SJCRH30 (cell line): ENCODE measurements at places on chromosomes 1 and 21. TPM values are rescaled to one million over a fixed set of nuclear protein-coding genes. Genes with fewer than 3 reads are reported as not detected.

The VWA5B1 gene
- not detected in 2 replicates for total RNA-seq

The LHX8 gene
- not detected in 2 replicates for total RNA-seq

The CELA3A gene
- total RNA-seq = 0.32 TPM in 1 of 2 replicates, not detected in the other

- no peaks in the 10 kb centered on the region; the same call in 1 of the 2 replicates for H3K27me3 ChIP-seq
- H3K4me1 ChIP-seq = no peaks in the 10 kb centered on the region
- H3K4me3 ChIP-seq = no peak overlapping the region
Measured at GRCh38 chr1:186681121-186681520, 898 bp upstream of the PTGS2 start.

GRCh38 chr21:33355355-33355754 is 30.6 kb downstream of the IFNAR1 start:
- peaks cover 41% of the 10 kb centered on the region for H3K36me3 ChIP-seq
- H3K4me3 ChIP-seq = no peak overlapping the region
- no peaks in the 10 kb centered on the region for H3K27me3 ChIP-seq
- peak overlapping the region; percentile 53 for H3K27ac ChIP-seq
- peaks cover 19% of the 10 kb centered on the region for H3K4me1 ChIP-seq

DNA sequence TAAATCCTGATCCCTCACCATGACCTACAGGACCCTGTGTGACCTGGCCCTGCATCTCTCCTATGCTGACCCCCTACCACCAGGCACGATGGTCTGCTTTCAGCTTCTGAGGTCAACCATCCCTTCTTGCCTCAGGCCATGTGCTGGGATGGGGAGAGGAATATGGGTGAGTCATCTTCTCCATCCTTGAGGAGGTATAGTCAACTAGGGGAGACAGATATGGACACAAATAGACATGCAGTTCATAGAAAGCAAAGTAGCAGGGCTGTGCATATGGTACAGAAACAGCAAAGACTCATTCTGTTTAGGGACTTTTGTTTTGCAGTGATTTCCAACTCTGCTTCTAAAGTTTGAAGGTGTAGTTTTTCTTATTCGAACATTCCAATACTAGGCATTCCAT is 250.8 kb upstream of the FGGY start:
- no peak overlapping the region for H3K4me3 ChIP-seq
- no peak for DNase-seq
- no peak overlapping the region for H3K27ac ChIP-seq
- no peaks in the 10 kb centered on the region for H3K4me1 ChIP-seq
- H3K27me3 ChIP-seq = no peaks in the 10 kb centered on the region
- no peaks in the 10 kb centered on the region for H3K36me3 ChIP-seq

DNA sequence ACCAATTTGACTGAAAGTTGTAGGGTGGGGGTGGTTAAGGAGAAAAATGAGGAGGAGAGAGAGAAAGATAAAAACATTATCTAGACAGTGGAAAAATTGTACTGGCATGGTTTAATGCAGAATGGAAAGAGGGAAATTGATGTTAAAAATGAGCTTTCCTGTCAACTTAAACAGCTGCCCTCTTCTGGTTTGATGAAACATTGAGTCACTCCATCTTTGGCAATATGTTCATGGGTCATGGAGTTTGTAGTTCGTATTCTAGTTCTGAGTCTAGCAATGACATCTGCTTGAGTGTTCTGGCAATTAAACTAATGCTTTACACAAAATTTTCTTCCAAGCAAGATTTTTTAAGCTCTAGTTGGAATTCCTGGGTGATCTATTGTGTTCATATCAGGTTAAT is 9.6 kb downstream of the ZNF648 start:
- H3K36me3 ChIP-seq = no peaks in the 10 kb centered on the region
- no peak overlapping the region for H3K4me3 ChIP-seq
- DNase-seq = no peak
- H3K27me3 ChIP-seq = no peaks in the 10 kb centered on the region
- no peak overlapping the region for H3K27ac ChIP-seq

DNA sequence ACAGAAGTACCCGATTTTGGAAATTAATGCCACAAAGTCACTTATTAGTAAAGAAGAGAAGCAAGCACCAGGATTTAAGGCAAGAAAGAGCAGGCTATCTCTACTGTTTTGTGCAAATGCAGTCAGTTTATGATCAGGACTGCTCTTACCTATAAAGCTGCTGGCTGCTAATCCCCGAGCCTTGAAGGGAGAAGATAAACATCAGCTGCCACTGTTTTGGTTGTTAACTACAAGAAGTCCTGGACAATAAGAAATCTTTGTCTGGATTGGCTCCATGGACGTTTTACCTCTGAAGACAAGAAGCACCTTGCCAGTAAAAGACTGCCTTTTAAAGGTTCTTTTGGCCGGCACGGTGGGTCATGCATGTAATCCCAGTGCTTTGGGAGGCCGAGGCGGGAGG is 21.4 kb downstream of the FRRS1 start:
- no peaks in the 10 kb centered on the region for H3K4me1 ChIP-seq
- no peaks in the 10 kb centered on the region for H3K36me3 ChIP-seq
